C1 segment of cervical spinal cord (tissue), 14 donors: ENCODE measurements at places on chromosomes 7 and 10.

DNA sequence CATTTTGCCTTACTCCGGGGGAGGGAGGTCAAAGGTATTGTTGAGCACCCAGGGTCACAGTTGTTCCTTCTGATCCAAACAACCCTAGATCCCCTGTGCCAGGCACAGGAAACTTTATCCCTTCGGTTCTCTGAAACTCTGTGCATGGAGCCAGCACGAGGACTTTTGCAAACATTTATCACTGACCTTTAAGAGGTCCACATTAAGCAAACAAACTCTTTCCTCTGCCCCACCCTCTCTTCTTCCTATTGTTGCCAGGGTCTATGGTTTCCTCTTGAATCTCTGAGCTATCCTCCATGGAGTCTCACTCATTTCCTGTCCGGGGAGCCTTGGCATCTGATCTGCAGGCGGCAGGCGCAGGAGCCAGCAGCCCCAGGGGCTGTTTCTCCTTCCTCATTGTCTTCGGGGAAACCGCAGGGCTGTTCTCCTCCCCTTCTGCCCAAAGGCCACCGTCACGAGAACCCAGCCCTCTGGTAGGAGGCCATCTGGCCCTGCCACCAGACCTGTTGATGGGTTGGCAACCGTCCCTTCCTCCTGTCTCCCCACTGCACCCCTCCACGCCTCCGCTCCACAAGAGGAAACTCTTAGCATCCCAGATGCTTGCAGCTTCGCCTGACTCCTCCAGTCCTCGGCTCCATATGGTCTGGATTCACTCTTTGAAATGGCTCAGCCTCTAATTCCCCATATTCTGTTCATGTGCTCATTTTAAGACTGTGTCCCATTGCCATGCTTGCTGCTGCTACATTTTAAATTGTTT, 327.3 kb upstream of the NRP1 start:
- peak; percentile 2 for DNase-seq

DNA sequence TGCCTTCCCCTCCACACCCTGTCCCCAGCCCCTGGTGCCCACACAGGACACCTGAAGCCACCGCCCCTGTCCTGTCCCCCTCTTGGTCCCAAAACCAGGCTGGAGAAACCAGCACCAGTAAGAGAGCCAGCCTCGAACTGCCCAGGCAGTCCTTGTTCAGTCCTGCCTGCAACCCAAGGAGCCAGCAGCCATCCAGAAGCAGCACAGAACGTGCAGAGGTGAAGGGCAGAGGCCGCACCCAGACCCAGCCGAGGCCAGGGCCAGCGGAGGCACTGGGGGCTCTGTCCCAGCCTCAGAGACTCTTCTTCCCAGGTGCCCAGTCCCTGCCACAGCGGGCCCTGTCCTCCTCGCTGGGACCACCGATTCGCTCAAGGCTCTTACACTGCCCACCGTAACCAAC, 23.3 kb upstream of the CNPY1 start:
- DNase-seq = no peak

GRCh38 chr10:112695539-112695938, 248.5 kb downstream of the VTI1A start:
- no peak for DNase-seq

GRCh38 chr10:15242261-15242840, 73.9 kb upstream of the NMT2 start:
- DNase-seq = no peak

- peak; percentile 52 for DNase-seq
These were observed 1.4 kb downstream of the RHEB start for GRCh38 chr7:151518105-151518946.

- no peak for DNase-seq
These were observed 41.0 kb downstream of the FOXK1 start for GRCh38 chr7:4722960-4723630.

GRCh38 chr10:49010295-49010694, 70.7 kb upstream of the LRRC18 start:
- no peak for DNase-seq

DNA sequence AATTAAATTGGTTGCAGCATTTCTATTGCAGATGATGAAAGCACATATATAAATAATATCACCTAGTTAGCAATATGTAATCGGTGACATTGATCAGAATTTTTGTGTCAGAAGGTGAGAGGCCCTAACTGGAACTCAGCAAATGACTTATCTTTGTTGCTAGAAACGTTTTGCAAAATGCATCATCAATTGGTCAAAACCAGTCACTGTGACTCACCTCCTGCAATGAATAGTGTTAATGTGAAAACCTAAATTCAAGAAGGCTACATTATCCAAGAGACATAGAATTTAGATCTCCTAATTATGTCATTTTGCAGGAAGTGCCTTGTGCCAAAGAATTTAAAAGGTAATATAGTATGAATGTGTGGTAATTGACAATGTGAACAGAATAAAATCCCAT, 9.8 kb upstream of the PNLIPRP3 start:
- no peak for DNase-seq

DNA sequence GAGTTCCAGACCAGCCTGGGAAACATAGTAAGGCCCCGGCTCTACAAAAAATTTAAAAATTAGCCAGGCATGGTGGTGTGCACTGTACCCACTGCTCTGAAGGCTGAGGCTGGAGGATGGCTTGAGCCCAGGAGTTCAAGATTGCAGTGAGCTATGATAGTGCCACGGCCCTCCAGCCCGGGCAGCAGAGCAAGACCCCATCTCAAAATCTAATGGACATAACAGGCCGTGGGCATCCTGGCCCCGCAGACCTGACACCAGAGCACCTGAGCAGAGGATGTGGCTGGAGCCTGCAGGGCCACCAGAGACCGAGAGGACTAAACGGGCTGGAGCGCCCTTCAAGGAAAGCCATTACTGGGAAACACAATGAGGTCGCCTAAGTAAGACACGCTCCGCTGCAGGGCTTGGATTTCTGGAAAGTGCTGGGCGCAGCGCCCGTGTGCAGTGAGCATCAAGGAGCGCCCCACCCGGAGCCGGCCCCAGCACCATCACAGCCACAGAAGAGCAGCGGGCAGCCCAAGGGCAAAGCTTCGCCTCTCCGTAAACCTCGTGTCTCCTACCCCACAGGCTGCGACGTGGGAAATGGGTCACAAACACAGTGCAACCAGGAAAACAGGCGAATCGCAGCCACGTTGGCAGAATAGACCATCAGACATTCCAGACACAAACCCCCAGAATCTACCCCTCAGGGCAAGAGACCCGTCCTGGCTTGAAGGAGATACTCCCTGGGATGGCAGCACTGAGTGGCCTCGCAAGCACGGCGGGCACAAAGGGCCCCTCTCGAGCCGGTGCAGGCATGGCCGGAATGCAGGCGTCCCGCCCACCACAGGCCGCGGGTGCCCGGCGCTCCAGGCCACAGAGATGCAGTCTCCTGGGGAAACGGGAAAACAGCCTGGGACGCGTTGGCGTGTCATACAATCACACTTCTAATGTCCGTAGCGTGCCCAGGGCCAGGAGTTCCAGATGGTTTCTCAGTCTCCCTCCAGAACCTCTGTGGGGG, 4.9 kb downstream of the RADIL start:
- DNase-seq = no peak

- no peak for DNase-seq
These were observed 4.9 kb downstream of the SMARCD3 start for GRCh38 chr7:151243408-151244195.

DNA sequence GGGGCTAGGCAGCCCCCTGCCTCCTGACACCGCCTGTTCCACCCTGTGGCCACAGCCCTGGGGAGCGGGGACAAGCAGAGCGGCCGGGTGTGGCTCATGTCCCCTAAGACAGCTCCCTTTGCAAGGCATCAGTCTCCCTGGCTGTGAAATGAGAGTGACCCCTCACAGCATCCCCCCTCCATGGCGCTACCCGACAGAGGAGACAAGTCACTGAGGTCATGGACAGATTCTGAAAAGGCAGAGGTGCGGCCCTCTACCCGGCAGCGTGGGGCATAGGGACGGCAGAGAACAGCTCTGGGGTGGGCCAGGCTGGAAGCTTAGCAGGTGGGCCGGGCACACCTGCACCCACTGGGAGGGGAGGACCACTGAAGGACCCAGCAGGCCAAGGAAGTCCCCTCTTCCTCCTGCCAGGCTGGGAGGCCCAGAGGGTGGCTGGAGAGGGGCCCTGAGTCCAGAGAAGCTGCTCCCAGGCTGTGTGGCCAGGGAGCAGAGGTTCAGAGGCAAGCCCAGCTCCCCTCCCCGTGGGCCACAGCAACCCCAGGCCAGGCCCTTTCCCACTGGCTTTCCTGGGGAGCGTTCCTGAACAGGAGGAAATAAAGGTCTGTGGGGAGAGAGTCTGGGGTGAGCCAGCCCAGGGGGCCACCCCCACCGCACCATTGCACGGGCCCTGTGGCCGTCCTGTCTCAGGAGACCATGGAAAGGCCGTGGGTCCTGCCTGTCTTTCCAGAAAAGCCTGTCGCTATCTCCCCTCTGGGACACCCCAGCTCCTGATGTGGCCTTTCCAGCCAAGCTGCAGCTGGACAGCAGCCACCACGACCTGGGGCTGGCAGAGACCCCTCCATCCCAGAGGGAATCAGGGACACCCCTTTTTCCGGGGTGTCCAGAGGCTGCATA, 1.7 kb downstream of the ADAP1 start:
- DNase-seq = peak; percentile 60

GRCh38 chr7:30411897-30412296, 66.7 kb downstream of the NOD1 start:
- DNase-seq = no peak

GRCh38 chr10:31728698-31729224, 199.9 kb downstream of the ARHGAP12 start:
- DNase-seq = no peak

DNA sequence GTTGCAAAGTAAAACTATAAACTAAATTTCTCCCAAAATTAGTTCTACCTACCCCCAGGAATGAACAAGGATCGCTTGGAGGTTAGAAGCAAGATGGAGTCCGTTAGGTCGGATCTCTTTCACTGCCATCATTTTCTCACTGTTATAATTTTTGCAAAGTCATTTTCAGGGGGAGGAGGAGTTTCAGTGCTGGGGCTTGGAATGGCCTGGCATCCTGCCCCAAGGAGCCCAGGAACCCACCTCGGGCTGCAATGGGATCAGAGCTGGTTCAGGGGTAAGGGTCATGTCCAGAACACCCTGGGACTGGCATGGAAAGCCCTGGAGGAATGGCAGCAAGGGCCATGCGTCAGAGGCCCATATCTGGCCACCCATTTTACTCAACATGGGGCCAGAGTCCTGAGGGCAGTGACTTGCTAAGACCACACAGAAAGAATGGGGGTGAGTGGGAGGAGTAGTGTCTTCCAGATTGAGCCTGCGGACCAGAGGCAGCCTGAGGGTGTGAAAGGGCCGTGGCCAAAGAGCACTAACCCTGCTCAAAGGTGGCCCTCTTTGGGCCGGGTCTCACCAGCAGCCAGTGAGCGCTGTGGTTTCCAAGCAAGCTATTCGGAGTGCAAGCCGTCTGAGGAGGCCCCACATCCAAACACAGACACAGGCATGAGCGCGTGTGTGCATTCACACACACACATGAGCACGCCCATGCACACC, 31.8 kb downstream of the GPRIN2 start:
- no peak for DNase-seq

- DNase-seq = no peak
These were observed 8.2 kb downstream of the AGFG2 start for GRCh38 chr7:100546926-100547800.

DNA sequence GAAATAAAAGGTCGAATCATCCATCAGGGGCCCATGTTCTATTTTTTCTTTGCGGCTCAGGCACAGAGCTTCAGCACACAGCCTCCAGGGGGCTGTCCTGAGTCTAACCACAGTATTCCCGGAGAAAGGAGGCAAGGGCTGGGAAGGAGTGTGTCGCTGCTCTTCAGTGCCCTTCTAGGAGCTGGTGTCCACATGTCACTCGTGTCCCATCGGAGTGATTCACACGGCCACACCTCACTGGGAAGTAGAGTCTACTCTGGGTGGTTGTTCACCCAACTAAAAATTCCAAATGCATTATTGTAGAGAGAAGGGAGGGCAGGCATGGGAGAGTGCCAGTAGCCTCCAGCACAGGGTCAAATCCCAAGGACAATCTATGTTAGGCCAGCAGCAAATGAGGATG, 114.8 kb upstream of the LANCL2 start:
- DNase-seq = no peak

GRCh38 chr7:135231686-135232085, 2.0 kb upstream of the STRA8 start:
- DNase-seq = no peak

DNA sequence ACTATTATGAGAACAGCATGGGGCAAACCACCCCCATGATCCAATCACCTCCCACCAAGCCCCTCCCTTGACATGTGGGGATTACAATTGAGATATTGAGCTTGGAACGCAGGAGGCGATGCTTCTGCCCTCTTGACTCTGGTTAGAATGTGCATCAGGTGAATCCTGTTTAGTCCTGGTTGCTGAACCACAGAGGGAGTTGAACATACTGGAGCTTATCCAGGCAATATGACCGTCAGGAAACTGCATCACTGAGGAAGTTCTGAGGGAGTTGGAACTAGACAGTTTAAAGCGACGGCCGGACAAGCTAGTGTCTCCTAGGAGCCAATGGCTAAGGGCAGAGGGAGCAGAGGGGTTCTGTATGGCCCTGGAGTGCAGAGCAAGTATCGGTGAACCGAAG, 31.8 kb upstream of the GARS1 start:
- DNase-seq = no peak

- no peak for DNase-seq
These were observed 11.6 kb downstream of the LBX1 start for GRCh38 chr10:101217450-101218281.

- no peak for DNase-seq
These were observed 32.4 kb upstream of the RET start for GRCh38 chr10:43044448-43044921.

DNA sequence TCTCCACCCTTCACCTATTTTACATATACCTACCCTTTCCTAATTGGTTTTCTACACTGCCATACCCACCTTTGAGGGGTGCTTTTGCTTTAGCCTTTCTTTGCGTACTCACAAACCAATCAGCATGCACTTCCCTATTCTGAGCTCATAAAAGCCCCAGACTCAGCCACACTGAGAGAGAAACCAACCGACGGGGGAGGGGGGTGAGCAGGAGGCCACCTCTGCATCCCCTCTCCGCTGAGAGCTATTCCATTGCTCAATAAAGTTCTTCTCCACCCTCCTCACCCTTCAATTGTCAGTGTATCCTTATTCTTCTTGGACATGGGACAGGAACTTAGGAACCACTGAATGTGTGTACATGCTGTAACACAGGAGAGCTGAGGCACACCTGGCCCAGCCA, 9.0 kb upstream of the FKBP9 start:
- no peak for DNase-seq

- DNase-seq = no peak
These were observed 174.5 kb downstream of the ZNF365 start for GRCh38 chr10:62548686-62549085.

GRCh38 chr7:46210467-46210866, 289.4 kb upstream of the IGFBP3 start:
- DNase-seq = no peak
